Cerebellum (tissue), 4 donors: ENCODE measurements at places on chromosomes 12 and 14. TPM values are rescaled to one million over a fixed set of nuclear protein-coding genes. Genes with fewer than 3 reads are reported as not detected.

The KRT73 gene
- not detected for total RNA-seq

The CLEC4A gene
- total RNA-seq = 0.27 TPM

DNA sequence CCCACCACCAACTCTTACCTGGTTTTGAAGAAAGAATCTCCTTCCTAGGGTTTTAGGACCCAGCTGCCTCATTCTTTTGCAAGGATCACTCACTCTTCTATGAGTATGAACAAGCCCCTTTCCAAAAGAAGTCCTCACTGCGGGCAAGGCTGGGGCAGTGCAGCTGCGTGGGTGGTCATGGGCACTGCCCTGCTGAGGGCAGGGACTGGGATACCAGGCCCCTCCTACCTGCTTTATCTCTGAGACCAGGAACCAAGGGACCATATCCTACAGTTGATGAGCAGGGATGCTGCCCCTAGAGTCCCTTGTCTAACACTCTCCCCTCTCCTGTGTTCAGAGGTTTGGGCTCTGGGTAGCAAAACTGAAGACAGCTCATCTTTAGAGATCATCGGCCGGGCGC, 20.5 kb downstream of the HPD start:
- no peak for DNase-seq

DNA sequence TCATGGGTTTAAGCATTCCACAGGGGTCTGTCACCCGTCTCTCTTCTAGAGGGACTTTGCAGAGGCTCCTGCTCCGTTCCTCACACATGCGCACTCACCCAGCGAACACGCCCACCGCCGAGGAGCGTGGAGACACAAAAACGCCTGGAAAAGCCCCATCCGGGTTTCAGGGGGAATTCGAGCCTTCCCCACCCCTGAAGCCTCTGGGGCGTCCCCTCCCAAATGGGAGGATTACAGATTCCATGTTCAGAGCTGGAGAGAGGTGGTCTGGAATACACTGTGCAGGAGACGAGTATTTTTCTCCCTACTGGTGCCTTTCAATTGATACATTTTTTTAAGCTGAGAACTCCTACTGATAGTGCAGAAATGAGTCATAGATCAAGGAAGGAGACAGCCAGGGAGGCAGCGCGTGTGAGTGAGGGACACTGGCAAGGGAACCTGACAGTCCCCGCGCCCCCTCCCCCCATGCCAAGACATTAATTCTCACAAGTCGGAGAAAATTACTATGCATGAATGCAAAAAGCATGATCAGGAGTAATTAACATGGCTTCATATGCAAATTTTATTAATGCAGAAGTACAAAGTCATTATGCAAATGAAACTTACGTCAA, 36.9 kb downstream of the BCL11B start:
- DNase-seq = no peak

GRCh38 chr12:13179211-13180074, 17.1 kb upstream of the EMP1 start:
- DNase-seq = no peak

GRCh38 chr12:51189790-51190355, 16.9 kb upstream of the TFCP2 start:
- no peak for DNase-seq

DNA sequence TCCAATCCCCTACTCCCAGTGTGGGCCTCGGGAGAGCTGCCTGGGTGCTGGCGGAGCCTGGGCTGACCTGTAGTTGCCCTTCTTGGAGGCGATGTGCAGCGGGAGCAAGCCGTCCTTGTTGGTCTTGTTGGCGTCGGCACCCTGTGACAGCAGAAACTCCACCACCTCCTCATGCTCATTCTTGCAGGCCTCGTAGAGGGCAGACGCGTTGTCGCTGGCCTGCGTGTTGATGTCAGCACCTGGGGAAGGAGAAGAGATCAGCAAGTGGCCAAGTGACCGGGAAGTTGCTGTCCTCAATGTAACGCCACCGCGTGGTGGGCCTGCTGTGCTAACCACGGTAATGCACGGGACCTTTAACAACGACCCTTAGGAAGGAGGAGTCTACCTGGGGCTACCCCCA, 20.1 kb downstream of the FAM181A start:
- DNase-seq = no peak

DNA sequence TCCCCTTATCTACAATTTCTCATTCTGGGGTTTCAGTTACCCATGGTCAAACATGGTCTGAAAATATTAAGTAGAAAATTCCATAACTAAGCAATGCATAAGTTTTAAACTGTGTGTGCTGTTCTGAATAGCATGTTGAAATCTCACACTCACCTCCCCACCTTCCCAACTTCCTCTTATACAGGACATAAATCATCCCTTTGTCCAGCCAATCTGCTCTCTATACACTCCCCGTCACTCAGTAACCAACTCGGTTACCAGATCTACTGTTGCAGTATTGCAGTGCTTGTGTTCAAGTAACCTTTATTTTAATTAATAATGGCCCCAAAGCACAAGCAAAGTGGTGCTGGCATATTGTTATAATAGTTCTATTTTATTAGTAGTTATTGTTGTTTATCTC, 420.5 kb downstream of the GXYLT1 start:
- DNase-seq = no peak
